ENCODE measurements at places on chromosomes 3 and 15. TPM values are rescaled to one million over a fixed set of nuclear protein-coding genes. Genes with fewer than 3 reads are reported as not detected.

DNA sequence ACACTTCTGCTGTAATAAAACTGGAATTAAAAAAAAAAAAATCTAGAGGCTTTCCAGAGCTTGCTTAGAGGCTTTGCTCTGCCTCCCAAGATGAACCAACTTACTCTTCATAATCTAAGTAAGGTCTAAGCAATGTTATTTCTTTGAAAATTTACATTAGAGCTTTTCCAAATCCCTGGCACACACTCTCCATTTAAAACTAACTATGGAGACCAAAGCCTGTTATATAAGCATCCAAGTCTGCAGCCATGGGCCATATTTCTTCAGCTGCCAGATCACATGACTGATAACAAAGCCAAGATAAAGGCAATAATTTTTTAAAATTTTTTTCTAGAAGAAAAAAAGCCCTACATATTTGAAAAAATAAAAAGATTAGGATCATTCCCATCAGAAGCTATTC is 55.0 kb upstream of the ARHGEF3 start:
- no peak for DNase-seq

- DNase-seq, result no peak
These were observed 218.6 kb upstream of the LRRFIP2 start for GRCh38 chr3:37392957-37393356.

The ATP13A5 gene
- total RNA-seq, result 0.05 TPM

The PTX3 gene
- 1.2 TPM for total RNA-seq

GRCh38 chr3:111737047-111737705 is 121.9 kb upstream of the PHLDB2 start:
- no peak for DNase-seq

The HHLA2 gene
- 0.24 TPM for total RNA-seq

The TUSC7 gene
- total RNA-seq, result not detected

DNA sequence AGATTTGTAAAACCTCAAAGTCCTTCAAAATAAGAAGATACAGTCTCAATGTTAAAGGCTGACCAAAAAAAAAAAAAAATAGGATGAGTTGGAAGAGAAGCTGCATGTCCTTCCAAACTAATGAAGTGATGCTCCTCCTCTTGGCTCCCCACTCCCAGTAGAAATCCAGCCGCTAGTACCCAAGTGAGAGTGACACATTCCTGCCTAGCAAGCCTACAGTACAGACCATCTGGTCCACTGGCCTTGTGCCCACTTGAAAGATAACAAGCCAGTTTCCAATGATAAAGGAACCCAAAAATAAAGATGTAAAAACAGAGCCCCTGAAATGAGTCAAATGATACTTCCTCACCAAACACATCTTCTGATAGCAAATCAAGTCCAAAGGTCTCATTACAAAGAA is 258.7 kb upstream of the NSMCE3 start:
- no peak for DNase-seq

DNA sequence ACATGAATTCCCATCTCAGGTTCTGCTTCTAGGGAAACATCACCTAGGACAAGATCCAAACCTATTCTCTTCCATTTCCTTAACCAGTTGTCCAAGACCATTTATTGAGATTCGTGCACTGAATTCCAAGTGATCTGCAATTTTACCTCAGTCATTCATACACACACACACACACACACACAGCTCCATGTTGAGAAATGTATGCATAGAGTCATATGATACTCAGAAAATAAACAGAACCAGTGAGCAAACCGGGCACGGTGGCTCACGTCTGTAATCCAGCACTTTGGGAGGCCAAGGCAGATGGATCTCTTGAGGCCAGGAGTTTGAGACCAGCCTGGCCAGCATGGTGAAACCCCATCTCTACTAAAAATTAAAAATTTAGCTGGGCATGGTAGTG is 6.1 kb upstream of the KPNA1 start:
- DNase-seq, result no peak

DNA sequence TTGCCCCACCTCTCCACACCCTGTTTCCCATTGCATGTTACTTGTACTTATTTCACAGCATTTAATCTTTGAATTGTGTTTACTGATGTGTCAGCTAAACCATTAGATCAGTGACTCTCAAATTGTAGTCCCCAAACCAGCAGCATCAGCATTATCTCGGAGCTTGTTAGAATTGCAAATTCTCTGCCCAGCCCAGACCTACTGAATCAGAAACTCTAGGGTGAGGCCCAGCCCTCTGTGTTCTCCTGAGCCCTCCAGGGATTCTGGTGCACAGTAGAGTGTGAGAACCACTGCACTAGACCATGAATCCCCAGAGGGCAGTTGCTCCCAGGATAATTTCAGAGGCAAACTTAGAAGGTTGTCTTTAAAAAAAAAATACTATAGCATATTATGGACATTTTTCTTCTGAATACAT is 13.0 kb downstream of the PLD1 start:
- no peak for DNase-seq

- DNase-seq, result no peak
These were observed 80.2 kb downstream of the SEC22A start for GRCh38 chr3:123281929-123282328.

The DUOXA2 gene
- total RNA-seq, result 0.05 TPM

DNA sequence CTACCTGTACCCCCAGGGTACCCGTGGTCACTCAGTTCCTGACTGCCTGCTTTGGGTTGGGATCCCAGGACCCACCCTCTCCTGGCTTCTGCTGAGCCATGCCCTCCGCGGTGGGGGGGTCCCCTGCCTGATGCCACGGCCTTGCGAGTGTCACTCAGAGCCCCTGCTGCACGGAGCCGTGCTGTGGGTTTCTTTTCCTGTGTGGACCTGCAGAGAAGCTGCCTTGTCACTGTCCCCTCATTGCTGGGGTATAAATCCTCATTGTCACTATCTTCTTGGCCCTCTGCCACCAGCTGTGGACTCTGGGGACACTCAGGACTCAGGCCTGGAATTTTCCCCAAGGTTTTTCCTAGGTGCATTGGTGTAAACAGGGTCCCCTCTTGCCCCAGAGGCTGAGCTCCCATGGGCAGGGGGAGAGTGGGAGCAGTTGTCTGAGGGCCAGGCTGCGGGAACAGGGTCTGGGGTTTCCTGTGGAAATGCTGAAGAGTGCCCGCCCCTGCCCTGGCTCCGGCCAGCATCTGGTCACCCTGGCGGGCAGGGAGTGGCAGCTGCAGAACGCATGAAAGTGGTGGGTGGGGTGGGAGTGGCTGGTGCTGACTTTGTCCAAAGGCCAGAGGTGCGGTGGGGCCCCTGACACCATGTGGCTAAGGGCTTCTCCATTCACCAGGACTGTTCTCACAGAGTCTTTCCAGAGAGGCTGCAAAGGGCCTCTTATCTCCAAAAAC is 191.7 kb downstream of the GOLGA6L6 start:
- DNase-seq, result no peak

The DUOXA1 gene
- 0.24 TPM for total RNA-seq

The CCR5 gene
- 1.2 TPM for total RNA-seq

DNA sequence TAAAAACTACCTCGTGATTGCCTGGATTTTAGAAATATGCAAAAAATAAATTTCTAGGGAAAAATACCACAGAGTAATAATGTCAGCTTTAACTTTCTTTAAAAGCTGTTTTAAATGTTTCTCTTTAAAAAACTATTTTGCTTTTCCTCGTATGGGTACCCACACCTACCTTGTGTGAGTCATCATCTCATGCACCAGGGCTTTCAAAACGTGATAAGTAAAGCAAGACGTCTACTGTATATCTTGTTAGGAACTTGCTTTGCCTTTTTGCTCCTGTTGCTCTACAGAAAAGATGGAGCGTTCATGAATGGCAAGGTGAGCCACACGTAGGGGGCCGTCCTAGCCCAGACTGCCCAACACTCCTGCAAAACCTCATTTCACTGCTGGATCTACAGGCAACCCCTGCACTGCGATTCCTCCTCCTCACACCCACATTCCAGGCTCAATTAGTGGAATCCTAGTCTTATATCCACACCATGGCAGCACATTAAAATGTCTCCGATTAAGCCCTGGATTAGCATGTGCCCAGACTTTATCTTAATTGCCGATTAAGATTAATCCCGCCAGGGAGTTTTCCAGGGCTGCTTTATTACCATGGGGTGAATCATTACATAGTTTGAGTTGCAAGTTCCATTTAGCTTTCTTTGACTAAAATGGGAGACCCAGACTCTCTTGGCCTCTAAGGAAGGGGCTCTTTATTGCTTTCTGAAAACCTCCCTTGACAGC is 293.6 kb upstream of the ICE2 start:
- DNase-seq, result no peak

The C15orf40 gene
- total RNA-seq, result 19.7 TPM

The CKMT1A gene
- total RNA-seq, result 0.14 TPM

The CHST13 gene
- 0.38 TPM for total RNA-seq

The LSAMP gene
- 1.5 TPM for total RNA-seq

The NCBP2 gene
- 46.6 TPM for total RNA-seq

Data from thymus (tissue), 14 donors.